A549 treated with Hydrocortisone at 1 μM for 4 hours (cell line): ENCODE measurements at places on chromosomes 12 and 14. TPM values are rescaled to one million over a fixed set of nuclear protein-coding genes. Genes with fewer than 3 reads are reported as not detected.

GNS gene
- 44.8 to 66.8 TPM (median 55.7 TPM) in 5 replicates for total RNA-seq

AKAP6 gene
- 0.32 to 0.61 TPM (median 0.40 TPM) in 5 replicates for total RNA-seq

DEPDC4 gene
- total RNA-seq = 0.28 to 1.5 TPM (median 1.2 TPM) in 5 replicates

CLEC14A gene
- total RNA-seq = not detected in 5 replicates

DBX2 gene
- total RNA-seq = not detected in 5 replicates

PNN gene
- 36.1 to 57.2 TPM (median 42.9 TPM) in 5 replicates for total RNA-seq

KRT6B gene
- total RNA-seq = 0.05 to 0.09 TPM in 2 of 5 replicates, not detected in the others

CLEC4A gene
- total RNA-seq = 0.21 TPM in 1 of 5 replicates, not detected in the others

LALBA gene
- not detected in 5 replicates for total RNA-seq

GPRC5A gene
- 230 to 315 TPM (median 290 TPM) in 5 replicates for total RNA-seq

PTGER2 gene
- 2.5 to 4.4 TPM (median 4.2 TPM) in 5 replicates for total RNA-seq

A2M gene
- 0.13 to 0.29 TPM (median 0.14 TPM) in 4 of 5 replicates, not detected in the other for total RNA-seq

KRT74 gene
- total RNA-seq = not detected in 5 replicates
